ENCODE measurements at places on chromosomes 2 and 18.
A peak's percentile ranks its signal among the peaks of the same experiment; 100 is the strongest.

DNA sequence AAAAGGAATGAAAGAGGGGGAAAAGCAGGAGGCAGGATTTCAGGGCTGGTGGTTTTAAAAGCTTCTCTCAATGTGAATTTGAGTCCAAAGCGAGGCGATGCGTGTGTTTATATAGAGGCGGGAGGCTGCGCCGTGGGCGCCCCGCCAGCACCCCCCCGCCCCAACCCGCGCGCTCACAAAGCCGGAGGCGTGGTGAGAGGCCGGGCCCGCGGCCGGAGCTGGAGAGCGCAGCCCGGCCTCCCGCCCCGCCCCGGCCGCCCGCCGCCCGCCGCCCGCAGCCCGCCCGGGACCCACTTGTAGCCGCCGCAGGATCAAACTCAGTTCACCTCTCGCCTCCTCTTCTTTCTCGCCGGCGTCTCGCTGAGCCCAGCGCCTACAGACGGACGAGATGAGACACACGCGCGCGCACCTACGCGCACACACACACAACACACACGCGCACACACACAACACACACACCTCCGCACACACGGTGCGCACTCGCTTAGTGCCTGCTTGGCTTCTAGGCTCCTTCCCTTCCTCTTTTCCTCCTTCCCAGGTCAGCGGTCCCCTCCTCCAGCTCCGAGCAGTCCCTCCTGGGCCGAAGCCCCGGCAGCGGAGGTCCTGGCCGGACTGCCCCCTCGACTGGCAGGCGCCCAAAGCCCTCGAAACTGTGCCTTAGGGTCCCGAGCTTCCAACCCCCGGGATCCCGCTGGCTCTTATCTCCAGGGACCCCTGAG lies 1.3 kb upstream of the CYP26B1 start:
- H3K27me3 ChIP-seq, result peaks cover 11% of the 10 kb centered on the region
- no peaks in the 10 kb centered on the region for H3K36me3 ChIP-seq
- peak overlapping the region; percentile 62 for H3K4me3 ChIP-seq
- no peak for DNase-seq
- H3K27ac ChIP-seq, result no peak overlapping the region

GRCh38 chr2:160561551-160562295 lies 68.1 kb upstream of the RBMS1 start:
- H3K4me3 ChIP-seq, result 0 out of 2 replicates have a peak overlapping the region, but pooled peaks have one; percentile 6
- no peaks in the 10 kb centered on the region for H3K36me3 ChIP-seq

DNA sequence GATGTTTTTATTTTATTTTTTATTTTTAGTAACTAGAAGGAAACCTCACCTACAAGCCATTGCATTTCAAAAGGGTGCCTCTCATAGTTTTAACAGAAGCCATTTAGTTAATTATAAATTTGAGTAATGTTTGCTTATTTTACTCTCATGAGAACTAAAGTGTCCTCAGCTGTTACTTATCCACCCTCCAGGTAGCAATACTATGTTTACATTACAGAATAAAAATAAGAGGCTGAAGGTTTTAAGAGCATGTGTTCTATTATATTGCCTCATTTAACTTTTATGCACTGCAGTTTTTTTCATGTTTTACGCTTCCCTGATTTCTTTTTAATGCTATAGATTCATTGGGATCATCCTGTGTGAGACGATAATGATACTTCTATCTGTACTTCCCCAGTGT lies 235.5 kb downstream of the THSD7B start:
- H3K36me3 ChIP-seq, result no peaks in the 10 kb centered on the region
- no peak overlapping the region for H3K4me3 ChIP-seq
- no peak overlapping the region for H3K27ac ChIP-seq
- H3K4me1 ChIP-seq, result no peaks in the 10 kb centered on the region
- no peak for DNase-seq

- no peak overlapping the region for H3K4me3 ChIP-seq
- H3K4me1 ChIP-seq, result peaks cover 36% of the 10 kb centered on the region
- no peak overlapping the region for H3K27ac ChIP-seq
- no peaks in the 10 kb centered on the region for H3K27me3 ChIP-seq
These were observed 123.5 kb downstream of the FMNL2 start for GRCh38 chr2:152458441-152458940.

GRCh38 chr18:44765456-44765855 lies 84.8 kb downstream of the SETBP1 start:
- H3K4me1 ChIP-seq, result peaks cover 28% of the 10 kb centered on the region
- H3K36me3 ChIP-seq, result no peaks in the 10 kb centered on the region
- no peaks in the 10 kb centered on the region for H3K27me3 ChIP-seq
- H3K27ac ChIP-seq, result no peak overlapping the region

- H3K36me3 ChIP-seq, result no peaks in the 10 kb centered on the region
- no peak overlapping the region for H3K4me3 ChIP-seq
- no peaks in the 10 kb centered on the region for H3K27me3 ChIP-seq
- DNase-seq, result no peak
- no peak overlapping the region for H3K27ac ChIP-seq
These were observed 3.2 kb upstream of the CXCR1 start for GRCh38 chr2:218169757-218170546.

DNA sequence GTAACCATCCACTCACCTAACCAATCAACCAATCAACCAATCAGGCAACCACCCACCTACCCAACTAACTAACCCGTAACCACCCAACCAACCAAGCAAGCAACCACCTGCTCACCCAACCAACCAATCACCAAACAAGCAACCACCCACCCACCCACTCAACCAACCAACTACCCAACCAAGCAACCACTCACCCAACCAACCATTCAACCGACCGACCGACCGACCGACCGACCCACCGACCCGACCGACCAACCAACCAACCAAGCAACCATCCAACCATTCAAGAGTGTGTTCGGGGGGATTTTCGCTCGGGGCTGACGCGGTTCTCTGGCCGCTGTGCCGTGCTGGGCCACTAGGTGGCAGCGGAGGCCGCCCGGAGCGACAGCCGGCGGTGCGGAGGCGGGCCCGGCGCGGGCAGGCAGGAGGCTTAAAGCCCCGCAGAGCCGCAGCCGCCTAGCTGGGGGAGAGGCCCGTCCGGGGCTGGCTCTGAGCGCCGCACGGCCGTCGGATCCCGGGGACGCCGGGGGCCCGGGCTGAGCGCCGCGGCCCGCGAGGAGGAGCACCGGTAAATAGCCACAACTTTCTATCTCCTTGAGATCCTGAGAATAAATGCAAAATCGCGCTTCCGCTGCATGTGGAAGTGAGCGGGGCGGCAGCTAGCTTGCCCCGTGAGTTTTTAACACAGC lies at the start of gene MC5R:
Gene MC5R (plus strand): TSS at position 443 of the 689 bp plus-strand sequence. CDS start 1,617 bp downstream, outside the sequence.
- H3K4me1 ChIP-seq, result no peaks in the 10 kb centered on the region
- peaks cover 49% of the 10 kb centered on the region for H3K27me3 ChIP-seq
- no peak within 1 kb of the TSS for H3K4me3 ChIP-seq
- no peak within 1 kb of the TSS for H3K27ac ChIP-seq

- no peak overlapping the region for H3K27ac ChIP-seq
- no peak overlapping the region for H3K4me3 ChIP-seq
- no peak for DNase-seq
- H3K4me1 ChIP-seq, result no peaks in the 10 kb centered on the region
- H3K36me3 ChIP-seq, result no peaks in the 10 kb centered on the region
These were observed 376.9 kb downstream of the MTX2 start for GRCh38 chr2:176646033-176646615.

- no peaks in the 10 kb centered on the region for H3K27me3 ChIP-seq
- peaks cover 40% of the 10 kb centered on the region for H3K4me1 ChIP-seq
- DNase-seq, result peak; percentile 40
- H3K4me3 ChIP-seq, result peak overlapping the region; percentile 70
- peak overlapping the region; percentile 3 for H3K27ac ChIP-seq
- H3K36me3 ChIP-seq, result 0 out of 2 replicates have a peak, but pooled peaks cover 8% of the 10 kb centered on the region
These were observed 550 bp upstream of the MALL start for GRCh38 chr2:110116033-110116710.

- no peaks in the 10 kb centered on the region for H3K27me3 ChIP-seq
- H3K4me1 ChIP-seq, result no peaks in the 10 kb centered on the region
- H3K4me3 ChIP-seq, result no peak overlapping the region
- no peak for DNase-seq
- H3K36me3 ChIP-seq, result no peaks in the 10 kb centered on the region
These were observed 38.3 kb upstream of the EPB41L3 start for GRCh38 chr18:5582076-5582475.

- H3K36me3 ChIP-seq, result no peaks in the 10 kb centered on the region
- no peak overlapping the region for H3K27ac ChIP-seq
- no peaks in the 10 kb centered on the region for H3K4me1 ChIP-seq
- H3K27me3 ChIP-seq, result peaks cover 15% of the 10 kb centered on the region
- peak; percentile 18 for DNase-seq
These were observed 185.3 kb upstream of the ATP5MC3 start for GRCh38 chr2:175366815-175367214.

DNA sequence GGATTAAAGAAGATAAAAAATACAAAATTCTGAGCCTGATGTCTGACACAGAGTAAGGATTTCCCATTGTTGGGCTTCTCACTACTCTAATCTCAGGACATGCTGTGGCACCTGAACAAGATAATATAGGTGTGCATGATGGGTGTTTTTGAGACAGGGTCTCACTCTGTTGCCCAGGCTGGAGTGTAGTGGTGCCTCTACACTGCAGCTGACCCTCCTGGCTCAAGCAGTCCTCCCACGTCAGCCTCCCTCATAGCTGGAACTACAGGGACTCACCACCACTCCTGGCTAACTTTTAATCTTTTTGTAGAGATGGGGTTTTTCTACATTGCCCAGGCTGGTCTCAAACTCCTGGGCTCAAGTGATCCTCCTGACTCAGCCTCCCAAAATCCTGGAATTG lies 32.9 kb downstream of the SOX11 start:
- H3K4me3 ChIP-seq, result no peak overlapping the region
- H3K4me1 ChIP-seq, result no peaks in the 10 kb centered on the region
- peaks cover 9% of the 10 kb centered on the region for H3K27me3 ChIP-seq
- no peaks in the 10 kb centered on the region for H3K36me3 ChIP-seq

DNA sequence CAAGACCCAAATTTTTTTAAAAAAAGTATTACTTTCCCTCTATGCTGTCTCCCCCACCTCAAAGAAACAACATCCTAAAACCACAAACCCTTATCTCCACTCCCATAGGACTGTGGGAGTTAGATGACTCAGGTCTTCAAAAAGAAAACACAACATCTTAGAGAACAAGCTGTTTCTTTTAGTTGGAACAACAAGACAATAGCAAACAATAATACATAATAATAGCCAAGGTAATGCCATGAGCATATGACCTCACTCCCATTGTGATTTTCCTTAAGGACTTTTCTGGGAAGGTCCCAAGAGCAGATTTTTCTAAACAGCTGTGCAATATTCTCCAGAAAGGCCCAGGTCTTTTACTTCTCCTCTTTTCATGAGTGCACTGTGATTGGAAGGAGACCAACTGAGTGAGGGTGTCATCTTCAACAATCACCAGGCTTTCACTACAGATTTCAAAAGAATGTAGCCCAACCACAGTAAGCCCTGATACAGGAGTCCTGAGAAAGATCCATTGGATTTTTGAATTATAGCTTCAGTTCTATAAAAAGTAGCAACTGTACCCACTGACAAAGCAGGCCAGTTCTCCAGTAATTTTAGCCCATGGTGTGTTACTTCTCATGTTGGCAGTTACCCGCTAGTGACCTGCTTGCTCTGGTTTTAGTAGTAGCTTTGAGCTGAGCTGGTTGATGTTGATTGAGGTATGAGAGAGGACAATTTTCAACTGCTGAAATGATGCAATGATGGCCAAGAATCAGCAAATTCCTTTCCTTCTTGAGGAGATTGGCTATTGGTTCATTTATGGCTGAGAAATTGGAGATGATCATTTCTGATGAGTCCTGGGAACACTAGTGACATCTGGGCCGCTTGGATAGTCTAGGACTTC lies 144.5 kb upstream of the TCF4 start:
- H3K4me3 ChIP-seq, result no peak overlapping the region
- no peaks in the 10 kb centered on the region for H3K36me3 ChIP-seq
- H3K27ac ChIP-seq, result no peak overlapping the region

DNA sequence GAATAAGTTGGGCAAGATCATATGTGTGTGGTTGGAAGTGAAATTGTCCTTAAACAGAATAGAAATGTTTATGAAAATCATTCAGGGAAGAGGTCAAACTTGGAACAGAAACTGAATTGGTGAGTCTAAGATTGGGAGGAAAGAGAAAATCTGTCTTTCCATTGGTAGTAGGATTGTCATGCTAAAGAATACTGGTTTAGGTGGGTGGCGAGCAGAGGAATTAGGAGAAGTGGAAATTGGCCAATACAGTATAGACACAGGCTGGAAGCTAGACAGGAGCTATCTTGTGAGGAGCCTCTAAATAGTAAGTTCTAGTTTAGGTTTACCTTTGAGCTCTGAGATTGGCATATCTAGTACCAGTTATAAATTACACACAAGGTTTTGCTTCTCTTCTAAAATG lies 80.9 kb upstream of the KYNU start:
- H3K4me1 ChIP-seq, result no peaks in the 10 kb centered on the region
- no peaks in the 10 kb centered on the region for H3K36me3 ChIP-seq
- H3K4me3 ChIP-seq, result no peak overlapping the region
- no peaks in the 10 kb centered on the region for H3K27me3 ChIP-seq

GRCh38 chr2:225006730-225007129 lies 35.5 kb downstream of the DOCK10 start:
- peaks cover 14% of the 10 kb centered on the region for H3K4me1 ChIP-seq
- DNase-seq, result no peak
- no peak overlapping the region for H3K27ac ChIP-seq
- H3K27me3 ChIP-seq, result no peaks in the 10 kb centered on the region
- H3K4me3 ChIP-seq, result no peak overlapping the region

DNA sequence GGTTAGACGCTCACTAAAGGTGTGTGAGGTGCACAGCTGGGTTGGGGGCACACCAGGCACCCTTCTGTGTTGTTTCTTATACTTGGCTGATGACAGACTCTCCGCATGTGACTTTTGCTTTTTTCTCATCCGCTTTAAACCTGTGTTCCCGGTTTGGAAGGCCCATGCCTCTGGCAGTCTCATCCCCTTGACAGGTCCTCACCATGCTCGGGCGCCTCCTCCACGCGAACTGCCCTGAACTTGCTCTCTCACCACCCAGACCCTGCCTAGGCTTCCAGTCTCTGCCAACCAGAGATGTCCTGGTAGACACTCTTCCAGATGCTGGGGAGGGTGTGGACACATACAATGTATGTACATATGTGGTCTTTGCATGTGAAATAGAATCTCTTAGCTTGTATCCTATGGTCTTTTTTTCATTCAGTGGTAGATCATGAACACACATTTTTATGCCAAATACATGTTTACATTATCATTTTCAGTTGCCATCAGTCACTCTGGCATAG lies 79.8 kb downstream of the LIMS1 start:
- H3K4me3 ChIP-seq, result no peak overlapping the region
- no peak for DNase-seq
- H3K27me3 ChIP-seq, result no peaks in the 10 kb centered on the region
- no peak overlapping the region for H3K27ac ChIP-seq

GRCh38 chr2:43027097-43027873 lies 199.1 kb downstream of the ZFP36L2 start:
- no peak overlapping the region for H3K27ac ChIP-seq
- 0 out of 2 replicates have a peak, but pooled peaks cover 3% of the 10 kb centered on the region for H3K36me3 ChIP-seq
- no peak overlapping the region for H3K4me3 ChIP-seq
- H3K4me1 ChIP-seq, result peaks cover 19% of the 10 kb centered on the region

GRCh38 chr2:206942592-206943478 lies 3.5 kb downstream of the CPO start:
- no peak for DNase-seq
- no peaks in the 10 kb centered on the region for H3K36me3 ChIP-seq
- H3K4me3 ChIP-seq, result no peak overlapping the region
- H3K27ac ChIP-seq, result no peak overlapping the region
- no peaks in the 10 kb centered on the region for H3K4me1 ChIP-seq
